Left lung (tissue), 14 donors: ENCODE measurements at places on chromosomes 2 and 18. TPM values are rescaled to one million over a fixed set of nuclear protein-coding genes. Genes with fewer than 3 reads are reported as not detected.

DNA sequence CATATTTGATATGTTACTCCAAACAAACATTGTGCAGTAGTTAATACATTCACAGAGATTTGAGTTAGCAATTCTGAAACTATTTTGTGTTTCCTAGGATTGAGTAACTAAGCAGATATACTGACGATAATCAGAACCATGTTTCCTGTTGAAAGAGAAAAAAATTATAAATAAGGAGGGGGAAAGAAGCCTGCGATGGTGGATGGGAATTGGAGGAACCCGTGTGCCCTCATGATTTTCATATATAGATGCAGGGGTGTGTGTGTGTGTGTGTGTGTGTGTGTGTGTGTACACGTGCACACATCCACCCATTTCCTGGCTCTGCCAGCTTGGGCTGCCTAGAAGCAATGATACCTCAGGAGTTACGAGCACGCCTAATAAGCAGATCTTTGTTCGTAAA, 56.9 kb downstream of the LPIN2 start:
- DNase-seq, result no peak
- no peaks in the 10 kb centered on the region for H3K27me3 ChIP-seq
- H3K27ac ChIP-seq, result peak overlapping the region; percentile 29

GRCh38 chr2:39673018-39673417, 7.3 kb downstream of the TMEM178A start:
- no peak for DNase-seq
- no peak overlapping the region for H3K27ac ChIP-seq
- no peaks in the 10 kb centered on the region for H3K36me3 ChIP-seq
- H3K27me3 ChIP-seq, result peaks cover 14% of the 10 kb centered on the region
- no peak overlapping the region for H3K4me3 ChIP-seq

DNA sequence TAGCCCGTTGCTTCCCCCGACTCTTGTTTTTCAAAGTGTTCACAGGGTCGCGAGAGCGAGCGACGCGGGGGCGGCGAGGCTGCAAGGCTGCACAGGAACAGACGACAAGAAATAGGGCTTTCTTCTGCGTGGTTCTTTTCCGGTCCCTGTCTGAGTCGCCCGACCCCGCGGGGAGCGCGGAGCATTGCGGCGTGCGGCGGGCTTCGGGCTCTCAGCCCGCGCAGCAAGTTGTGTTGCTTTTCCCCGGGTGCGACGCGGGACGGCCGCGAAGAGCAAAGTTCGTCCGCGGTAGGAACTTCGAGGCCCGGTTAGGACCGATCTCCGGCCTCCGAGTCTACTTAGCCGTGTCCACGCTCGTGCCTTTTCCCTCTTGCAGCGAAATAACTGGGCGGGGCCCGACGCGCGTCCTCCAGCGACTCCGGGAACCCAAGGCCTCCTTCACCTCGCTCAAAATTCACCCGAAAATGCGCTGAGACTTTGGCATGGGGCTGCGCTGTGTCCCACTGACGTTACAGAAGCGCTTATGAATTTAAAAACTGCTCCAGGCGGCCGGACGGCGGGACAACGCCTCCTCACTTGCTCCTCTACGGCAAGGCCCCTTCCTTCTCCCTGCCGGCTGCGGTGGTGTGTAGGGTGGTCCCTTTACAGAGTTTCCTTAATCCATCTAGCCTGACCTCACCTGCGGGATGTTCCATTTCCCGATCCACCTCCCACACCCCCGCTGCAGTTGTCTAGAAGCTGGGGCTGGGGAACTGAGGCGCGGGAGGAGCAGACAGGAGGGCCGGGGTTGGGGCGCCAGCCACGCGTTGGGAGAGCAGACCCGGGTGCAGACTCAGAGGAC, 1.5 kb upstream of the BCL2L11 start:
- H3K4me1 ChIP-seq, result peaks cover 3% of the 10 kb centered on the region
- H3K27ac ChIP-seq, result no peak overlapping the region

Gene TP53I3
- 123 TPM for total RNA-seq

GRCh38 chr2:179746981-179747380, 114.4 kb downstream of the ZNF385B start:
- no peak overlapping the region for H3K4me3 ChIP-seq
- H3K27me3 ChIP-seq, result no peaks in the 10 kb centered on the region
- H3K27ac ChIP-seq, result no peak overlapping the region
- no peak for DNase-seq

GRCh38 chr2:143155661-143156060, 26.4 kb downstream of the ARHGAP15 start:
- DNase-seq, result no peak
- no peaks in the 10 kb centered on the region for H3K27me3 ChIP-seq
- no peaks in the 10 kb centered on the region for H3K36me3 ChIP-seq
- H3K4me1 ChIP-seq, result peaks cover 38% of the 10 kb centered on the region
- no peak overlapping the region for H3K4me3 ChIP-seq

Gene DSG4
- total RNA-seq, result not detected

DNA sequence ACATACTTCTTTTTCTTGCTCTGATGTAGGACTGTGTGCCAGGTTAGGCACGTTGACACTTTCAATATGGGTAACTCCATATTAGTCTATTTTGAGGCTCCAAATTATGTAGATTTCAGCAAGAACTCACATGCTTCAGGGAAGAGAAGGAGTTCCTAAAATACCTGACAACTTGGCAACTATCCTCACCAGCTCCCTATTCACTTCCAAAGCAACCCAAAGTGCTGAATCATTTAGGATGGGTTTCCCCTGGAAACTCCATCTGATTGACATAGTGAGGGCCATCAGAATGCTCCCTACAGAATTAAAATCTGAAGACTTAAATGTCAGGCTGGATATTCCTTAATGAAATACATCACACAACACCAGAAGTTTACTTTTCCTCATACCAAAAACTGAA, 32.5 kb upstream of the NFU1 start:
- no peak overlapping the region for H3K4me3 ChIP-seq
- H3K4me1 ChIP-seq, result no peaks in the 10 kb centered on the region
- no peaks in the 10 kb centered on the region for H3K27me3 ChIP-seq
- no peak overlapping the region for H3K27ac ChIP-seq
- peaks cover 24% of the 10 kb centered on the region for H3K36me3 ChIP-seq

Gene FNDC4
- 8.0 TPM for total RNA-seq

GRCh38 chr2:232400256-232401015, 6.2 kb upstream of the ALPG start:
- no peaks in the 10 kb centered on the region for H3K27me3 ChIP-seq
- H3K27ac ChIP-seq, result no peak overlapping the region
- no peak overlapping the region for H3K4me3 ChIP-seq
- no peaks in the 10 kb centered on the region for H3K4me1 ChIP-seq

GRCh38 chr18:63433334-63433866, 11.1 kb upstream of the VPS4B start:
- peaks cover 5% of the 10 kb centered on the region for H3K27me3 ChIP-seq
- no peak for DNase-seq
- no peaks in the 10 kb centered on the region for H3K36me3 ChIP-seq
- H3K4me1 ChIP-seq, result no peaks in the 10 kb centered on the region
- H3K27ac ChIP-seq, result no peak overlapping the region

Gene RPS27A
- total RNA-seq, result 736 TPM

- H3K36me3 ChIP-seq, result peaks cover 20% of the 10 kb centered on the region
- DNase-seq, result no peak
- H3K4me1 ChIP-seq, result peaks cover 16% of the 10 kb centered on the region
- H3K4me3 ChIP-seq, result no peak overlapping the region
Observed at GRCh38 chr2:173959358-173959884, 5.8 kb downstream of the SP3 start.

- no peak overlapping the region for H3K4me3 ChIP-seq
- no peaks in the 10 kb centered on the region for H3K4me1 ChIP-seq
- H3K27ac ChIP-seq, result no peak overlapping the region
- no peaks in the 10 kb centered on the region for H3K27me3 ChIP-seq
Observed at GRCh38 chr2:165582409-165582808, 112.9 kb downstream of the CSRNP3 start.

DNA sequence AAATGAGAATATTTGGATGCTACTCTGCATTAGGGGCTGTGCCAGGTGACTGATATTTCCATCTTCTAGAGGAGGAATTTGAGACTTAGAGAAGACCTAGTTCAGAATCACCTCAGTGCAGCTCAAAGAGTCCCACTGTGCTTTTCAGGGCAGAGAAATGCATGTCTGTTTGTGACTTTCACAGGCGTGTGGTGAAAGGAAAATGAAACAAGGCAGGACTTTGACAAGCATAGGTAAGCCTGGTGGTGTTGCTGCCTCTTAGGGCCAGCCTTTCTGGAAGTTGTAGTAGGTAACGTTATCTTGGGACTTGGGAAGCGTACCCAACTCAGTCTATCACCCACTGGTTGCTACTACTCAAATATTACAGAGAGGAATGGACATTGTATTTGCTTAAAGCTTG, 2.6 kb downstream of the GPR39 start:
- H3K27me3 ChIP-seq, result no peaks in the 10 kb centered on the region
- H3K4me1 ChIP-seq, result no peaks in the 10 kb centered on the region
- H3K4me3 ChIP-seq, result peak overlapping the region; percentile 29
- H3K36me3 ChIP-seq, result no peaks in the 10 kb centered on the region

Gene LRRTM4
- total RNA-seq, result 0.38 TPM

Gene PROKR1
- not detected for total RNA-seq

Gene VWC2L
- not detected for total RNA-seq

DNA sequence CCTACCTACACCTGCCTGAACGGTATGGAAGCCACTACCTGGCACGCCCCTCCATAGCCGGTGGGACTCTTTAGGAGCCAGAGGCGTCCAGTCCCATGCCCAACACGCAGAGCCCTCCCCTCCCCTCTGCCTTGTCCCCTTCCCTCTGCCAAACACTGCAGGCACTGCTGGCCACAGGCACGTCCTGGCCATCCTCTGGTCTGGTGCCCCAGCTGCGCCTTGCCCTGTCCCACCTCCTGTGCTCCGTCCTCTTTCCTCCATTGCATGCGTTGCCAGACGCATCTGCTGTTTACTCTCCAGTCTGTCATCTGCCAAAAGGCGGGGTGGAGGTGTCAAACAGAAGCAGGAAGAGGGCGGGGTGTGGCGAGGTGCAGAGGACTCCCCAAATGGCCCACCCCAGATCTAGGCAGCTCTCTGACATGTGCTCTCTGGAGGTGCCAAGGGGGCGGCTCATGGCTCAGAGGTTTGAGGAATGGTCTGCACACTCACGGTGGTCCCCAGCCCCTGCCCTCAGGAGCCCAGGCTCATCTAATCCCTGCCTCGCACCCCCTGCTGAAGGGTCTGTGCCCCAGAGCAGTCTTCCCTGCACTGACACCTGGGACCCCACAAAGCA, 45.1 kb downstream of the HS6ST1 start:
- H3K27me3 ChIP-seq, result no peaks in the 10 kb centered on the region
- H3K4me1 ChIP-seq, result no peaks in the 10 kb centered on the region
- no peak overlapping the region for H3K27ac ChIP-seq
- no peak for DNase-seq
